ENCODE measurements at places on chromosomes 6 and 20.

- DNase-seq: no peak
Observed at GRCh38 chr20:61636531-61637116, 384.6 kb downstream of the CDH4 start.

- DNase-seq: no peak
Observed at GRCh38 chr20:49337357-49337756, 59.5 kb upstream of the ZNFX1 start.

- DNase-seq: no peak
Observed at GRCh38 chr6:112231164-112231563, 23.2 kb downstream of the LAMA4 start.

- no peak for DNase-seq
Observed at GRCh38 chr6:93163146-93163545, 256.2 kb downstream of the EPHA7 start.

GRCh38 chr20:20743511-20744169 lies 31.2 kb upstream of the RALGAPA2 start:
- no peak for DNase-seq

DNA sequence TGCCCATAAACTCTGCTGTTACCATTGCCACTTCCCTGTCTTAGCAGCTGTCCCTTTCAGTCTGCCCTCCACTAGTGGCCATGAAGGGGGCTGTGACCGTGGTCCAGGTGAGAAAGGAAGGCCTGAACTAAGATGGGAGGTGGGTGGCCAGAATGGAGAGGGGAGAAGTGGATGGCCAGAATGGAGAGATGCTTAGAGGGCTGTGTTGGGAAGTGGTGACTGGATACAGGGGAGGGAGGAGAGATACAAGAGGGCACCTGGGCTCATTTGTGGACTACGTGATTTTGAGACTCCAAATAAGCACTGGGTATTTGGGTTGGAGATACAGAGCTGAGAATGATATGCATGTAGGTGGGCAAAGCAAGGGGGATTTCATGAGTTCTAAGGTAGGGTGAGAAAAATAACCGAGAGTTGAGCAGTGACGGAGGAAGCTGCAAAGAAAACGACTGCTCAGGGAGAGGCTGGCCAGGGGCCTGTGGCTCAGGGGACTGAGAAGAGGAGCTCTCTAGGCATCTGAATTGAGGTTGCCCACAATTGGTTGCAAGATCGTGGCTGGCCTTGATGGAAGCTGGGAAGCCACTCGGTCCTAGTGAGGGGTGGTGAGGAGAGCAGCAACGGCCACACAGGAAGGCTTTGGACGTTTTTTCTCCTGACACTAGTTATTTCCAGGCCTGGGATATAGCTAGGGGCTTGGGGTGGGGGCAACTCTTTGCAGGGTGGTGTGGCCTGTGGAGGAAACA lies 36.9 kb downstream of the PANK2 start:
- DNase-seq: no peak

DNA sequence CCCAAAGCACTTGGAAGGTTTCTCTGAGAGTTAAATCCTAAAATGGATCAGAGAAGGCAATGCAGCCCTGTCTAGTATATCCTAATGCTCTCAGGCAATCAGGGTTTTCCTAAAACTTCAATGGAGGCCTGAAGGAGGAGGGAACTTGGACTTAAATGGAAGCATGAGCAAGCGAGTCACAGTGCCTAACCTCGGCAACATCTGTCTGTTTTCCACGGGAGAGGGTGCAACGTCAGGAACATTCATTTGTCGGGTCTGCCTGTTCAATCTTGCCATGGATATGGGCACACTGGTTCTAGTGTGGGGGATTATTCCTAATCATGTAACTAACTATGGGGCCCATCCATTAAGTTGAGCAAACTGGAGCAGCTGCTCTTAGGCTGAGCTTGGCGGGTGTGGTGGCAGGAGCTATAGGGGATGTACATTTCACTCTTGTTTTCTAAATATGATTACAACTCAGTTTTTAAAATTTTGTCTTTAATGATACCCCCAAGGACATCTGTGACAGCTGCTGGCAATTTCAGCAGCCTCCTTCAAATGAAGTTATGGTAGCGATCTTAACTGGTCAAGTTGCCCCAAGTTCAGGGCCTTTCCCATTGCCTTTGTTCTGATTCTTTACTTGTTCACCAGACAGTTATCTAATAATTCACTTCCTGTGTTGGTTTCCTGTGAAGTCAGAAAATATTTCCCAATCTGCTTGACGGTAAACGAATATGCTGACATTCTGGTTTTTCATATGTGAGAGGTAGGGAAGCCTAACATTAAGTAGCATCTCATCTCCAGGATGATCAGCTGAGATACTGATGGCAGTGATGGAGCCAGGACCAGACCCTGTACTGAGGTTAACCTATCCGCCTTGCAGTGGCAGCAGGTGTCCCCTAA lies 21.6 kb downstream of the DSE start:
- peak; percentile 57 for DNase-seq

- DNase-seq: no peak
Observed at GRCh38 chr6:150697515-150697914, 97.8 kb downstream of the PLEKHG1 start.

GRCh38 chr6:94953867-94954631 lies 623.3 kb upstream of the MANEA start:
- DNase-seq: no peak

- DNase-seq: no peak
Observed at GRCh38 chr20:20261159-20261558, 106.7 kb upstream of the INSM1 start.
